Effector CD8-positive, alpha-beta T cell (primary cell): ENCODE measurements at places on chromosomes 7 and 10.

DNA sequence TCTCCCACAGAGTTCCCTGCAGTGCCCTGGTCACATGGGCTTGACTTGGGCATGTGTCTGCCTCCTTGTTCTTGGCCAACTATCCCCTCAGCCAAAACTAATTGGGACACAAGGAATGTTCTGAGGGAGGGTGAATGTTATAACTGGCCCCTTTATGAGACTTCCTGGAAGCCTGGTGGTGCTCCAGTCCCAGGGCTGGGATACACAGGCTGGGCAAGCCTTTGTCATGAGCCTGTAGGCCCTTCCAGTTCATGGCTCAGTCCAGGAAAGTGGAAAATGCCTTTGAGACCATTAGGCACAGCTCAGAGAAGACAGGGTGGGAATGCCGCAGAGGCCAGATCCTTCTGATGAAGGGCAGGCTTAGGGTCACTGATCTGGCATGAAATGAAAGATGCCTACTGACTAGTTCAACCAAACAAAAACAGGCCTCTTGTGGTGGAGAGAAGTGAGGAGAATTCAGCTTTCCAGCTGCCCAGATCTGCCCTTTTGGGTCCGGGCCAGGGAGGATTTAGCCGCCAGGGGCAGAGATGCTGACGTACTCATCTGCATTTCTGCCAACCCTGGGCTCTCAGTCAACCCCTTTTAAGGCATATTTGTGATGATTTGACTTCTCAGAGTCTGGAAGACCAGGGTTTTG lies 961.5 kb downstream of the KCNMA1 start:
- no peak for DNase-seq

DNA sequence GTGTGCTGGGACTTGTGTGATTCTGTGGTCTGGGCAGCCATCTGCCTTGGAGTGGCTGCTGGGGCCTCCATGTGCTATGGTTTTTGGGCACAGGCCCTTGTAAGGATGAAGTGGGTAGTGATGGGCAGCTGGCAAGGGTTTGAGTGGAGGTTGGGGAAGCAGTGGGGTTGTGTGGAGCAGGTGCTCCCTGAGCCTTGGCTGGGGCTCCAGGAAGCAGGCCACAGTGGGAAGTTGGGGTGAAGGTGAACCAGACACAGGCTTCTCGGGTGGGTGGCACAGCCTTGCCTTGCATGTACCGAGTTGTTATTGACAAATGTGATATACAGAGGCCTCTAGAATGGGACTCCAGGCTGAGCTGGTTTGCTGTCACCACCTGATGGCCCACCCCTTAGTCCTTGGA lies 82.3 kb downstream of the ADCY1 start:
- no peak for DNase-seq

DNA sequence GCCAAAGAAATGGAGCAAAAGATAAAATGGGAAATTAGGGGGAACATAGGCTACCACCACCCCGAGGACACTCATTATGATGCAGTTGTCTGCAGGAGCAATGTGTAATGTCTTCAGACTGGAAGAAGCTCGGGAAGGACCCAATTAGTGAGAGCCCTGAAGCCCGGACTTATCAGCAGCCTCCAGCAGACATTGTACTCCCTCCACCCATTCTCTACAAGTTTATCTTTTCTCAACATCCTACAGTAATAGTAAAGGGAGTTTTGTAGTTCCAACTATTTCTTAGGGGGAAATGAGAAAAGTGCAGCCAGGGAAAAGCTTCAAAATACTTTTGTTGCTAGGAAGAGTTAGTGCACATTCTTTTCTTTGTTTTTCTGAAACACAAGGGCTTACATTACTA lies 657.3 kb upstream of the COBL start:
- no peak for DNase-seq

- DNase-seq, result no peak
Observed at GRCh38 chr7:46033592-46033991, 112.5 kb upstream of the IGFBP3 start.

DNA sequence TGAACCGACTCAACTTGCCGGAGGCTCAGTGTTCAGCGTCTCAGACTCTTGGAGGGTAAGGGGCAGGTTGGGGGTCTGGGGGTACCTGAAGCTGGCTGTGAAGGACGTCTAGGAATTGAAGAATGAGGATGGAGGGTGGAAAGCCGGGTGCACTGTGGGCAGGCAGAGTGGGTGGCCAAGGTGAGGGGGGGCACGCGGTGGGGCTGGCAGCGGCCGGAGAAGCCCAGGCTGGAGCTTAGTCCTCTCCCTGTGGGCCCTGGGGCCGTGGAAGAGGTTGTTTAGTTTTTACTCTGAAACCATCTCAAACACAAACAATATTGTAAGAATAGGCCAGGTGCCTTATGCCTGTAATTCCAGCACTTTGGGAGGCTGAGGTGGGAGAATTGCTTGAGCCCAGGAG lies 83.4 kb downstream of the UNCX start:
- no peak for DNase-seq

- no peak for DNase-seq
Observed at GRCh38 chr10:116713846-116714245, 28.5 kb downstream of the HSPA12A start.

DNA sequence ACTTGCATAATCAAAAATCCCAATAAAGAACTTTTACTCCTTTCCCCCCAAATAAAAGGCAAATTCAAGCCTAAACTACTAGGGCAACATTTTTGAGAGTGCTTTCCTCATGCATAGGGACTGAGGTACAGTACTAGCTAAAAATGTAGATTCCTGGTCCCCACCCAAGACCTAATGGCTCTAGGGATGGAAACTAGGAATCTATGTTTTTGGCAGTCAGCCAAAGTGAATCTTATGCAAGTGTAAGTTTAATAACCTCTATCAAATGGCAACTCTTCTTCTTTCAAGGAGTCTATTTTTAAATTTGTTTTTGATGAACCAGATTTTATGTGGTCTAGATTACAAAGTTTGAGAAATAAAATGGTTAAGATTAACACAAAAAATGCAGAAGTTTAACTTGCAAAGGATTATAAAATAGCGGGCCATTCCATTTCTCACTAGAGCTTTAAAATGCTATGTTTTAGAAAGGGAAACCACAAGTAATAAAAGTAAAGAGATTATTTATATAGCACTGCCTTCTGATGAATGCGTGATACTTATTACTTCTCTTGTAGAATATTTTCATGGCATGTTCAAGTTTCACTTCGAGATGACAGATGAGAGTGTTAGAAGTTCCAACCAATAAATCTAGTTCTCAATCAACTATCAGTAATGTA lies 70.4 kb upstream of the MDFIC start:
- DNase-seq, result no peak

- no peak for DNase-seq
Observed at GRCh38 chr10:101817337-101818118, 716 bp downstream of the OGA start.

DNA sequence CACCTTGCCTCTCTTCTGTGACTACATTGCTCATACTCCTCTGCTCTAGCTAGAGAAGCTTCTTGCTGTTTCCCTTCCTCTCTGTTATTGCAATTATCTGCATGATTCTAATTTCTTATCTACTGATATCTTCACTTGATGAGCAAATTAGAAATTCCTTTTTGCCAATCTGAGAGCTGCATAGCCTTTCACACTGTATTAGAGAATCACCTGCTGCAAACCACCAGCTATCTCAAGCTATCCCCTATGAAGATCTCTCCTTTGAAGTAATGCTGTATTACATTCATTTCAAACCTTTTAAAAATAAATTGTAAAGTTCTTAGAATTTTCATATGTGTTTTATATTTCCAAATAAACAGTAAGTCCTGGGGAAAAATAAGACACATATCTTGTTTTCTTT lies 89.0 kb upstream of the ZNF804B start:
- no peak for DNase-seq

DNA sequence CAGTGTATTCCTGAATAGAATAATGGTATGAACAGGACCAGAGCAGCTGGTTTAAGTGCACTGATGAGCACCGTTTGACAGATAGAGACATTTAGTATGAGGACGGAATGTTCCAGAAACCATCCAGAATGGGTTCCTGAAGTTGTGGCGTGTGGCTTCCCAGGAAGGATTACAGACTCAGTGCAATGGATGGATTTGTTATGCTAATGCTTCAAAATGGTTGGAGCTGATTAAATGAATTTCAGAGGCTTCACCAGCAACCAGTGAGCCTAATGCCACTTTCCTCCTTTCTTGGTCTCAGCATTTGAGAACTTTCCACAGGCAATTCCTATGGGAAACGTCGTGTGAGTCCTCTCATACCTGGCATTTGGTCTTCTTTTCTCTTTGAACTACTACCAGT lies 9.9 kb downstream of the GATA3 start:
- no peak for DNase-seq

- no peak for DNase-seq
Observed at GRCh38 chr10:6850452-6850851, 270.4 kb upstream of the PRKCQ start.

- no peak for DNase-seq
Observed at GRCh38 chr10:14039968-14040668, 290.6 kb downstream of the FRMD4A start.
